ENCODE measurements at places on chromosomes 3 and 15.

DNA sequence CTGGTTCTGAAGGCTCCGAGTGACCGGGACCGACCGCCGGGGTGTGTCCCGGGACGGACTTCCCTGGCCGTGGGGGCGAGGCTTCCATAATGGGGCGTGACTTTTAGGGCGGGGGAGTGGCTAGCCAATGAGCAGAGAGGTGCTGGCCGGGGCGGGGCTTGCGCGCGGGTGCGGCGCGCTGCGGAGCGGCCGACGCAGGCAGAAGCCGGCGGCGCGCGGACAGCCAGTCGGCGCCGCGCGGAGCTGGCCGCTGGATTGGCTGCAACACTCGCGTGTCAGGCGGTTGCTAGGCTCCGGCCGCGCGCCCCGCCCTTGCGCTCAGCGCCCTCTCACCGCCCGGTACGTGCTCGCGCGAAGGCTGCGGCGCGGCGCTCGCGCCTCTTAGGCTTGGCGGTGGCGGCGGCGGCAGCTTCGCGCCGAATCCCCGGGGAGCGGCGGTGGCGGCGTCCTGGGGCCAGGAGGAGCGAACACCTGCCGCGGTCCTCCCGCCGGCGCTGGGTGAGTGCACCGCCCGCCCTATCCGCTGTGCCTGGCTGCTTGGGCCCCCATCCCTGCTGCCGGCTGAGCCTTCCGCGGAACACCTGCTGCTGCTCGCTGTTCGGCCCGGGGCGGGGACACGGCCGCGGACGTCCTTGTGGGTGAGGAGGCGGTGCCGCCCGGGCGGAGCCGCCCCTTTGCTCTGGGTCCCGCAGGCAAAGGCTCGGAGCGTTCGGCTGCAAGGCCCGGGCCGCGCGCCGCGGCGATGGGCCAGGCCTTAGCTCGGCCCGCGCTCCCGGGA, at the start of gene DAG1:
Gene DAG1 (plus strand): TSS at position 332 of the 778 bp plus-strand sequence. CDS start 40,268 bp downstream, outside the sequence.
- DNase-seq: peak; percentile 95

- DNase-seq: no peak
Measured at GRCh38 chr3:180447136-180447535, 154.8 kb upstream of the TTC14 start.

DNA sequence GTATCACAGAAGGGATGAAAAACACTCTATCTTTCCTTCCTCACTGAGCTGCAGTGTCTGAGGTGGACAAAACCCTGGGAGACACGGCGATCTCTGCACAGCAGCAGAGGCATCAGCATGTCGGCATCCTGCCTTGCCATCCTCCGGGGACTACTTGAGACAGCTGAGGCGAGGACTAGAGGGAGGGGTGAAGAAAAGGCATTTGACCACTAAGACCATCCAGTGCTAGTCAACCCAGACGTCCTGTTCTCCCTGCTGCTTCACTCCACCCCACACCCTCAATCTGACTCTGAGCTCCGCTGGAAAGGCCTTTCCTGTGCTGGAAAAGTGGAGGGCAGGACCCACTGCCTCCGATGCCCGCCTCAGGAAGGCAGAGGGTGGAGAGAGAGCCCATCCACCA, 67.3 kb downstream of the VGLL4 start:
- no peak for DNase-seq

- DNase-seq: no peak
Measured at GRCh38 chr15:38683382-38684242, 119.0 kb upstream of the RASGRP1 start.

DNA sequence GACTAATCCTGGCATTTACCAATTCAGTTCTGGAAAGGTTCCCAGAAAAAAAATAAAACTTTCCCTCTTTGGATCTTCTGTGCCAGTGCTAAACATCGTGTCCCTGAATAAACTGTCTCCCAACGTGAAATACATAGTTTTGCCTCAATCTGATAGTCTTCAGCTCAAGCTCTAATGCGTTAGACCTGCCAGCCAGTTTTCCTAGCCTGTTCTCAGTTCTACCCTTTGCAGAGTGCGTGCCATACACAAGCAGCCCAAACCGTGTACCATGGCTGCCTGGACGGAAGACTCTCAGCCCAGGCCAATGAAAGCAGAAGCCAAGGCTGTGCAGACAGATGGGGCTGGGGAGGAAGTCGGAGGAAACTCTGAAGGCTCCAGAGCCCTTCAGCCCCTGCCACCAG, 11.4 kb upstream of the OCA2 start:
- no peak for DNase-seq

- no peak for DNase-seq
Measured at GRCh38 chr3:98232489-98232888, 31.6 kb upstream of the OR5H6 start.

GRCh38 chr3:72698154-72698917, 149.9 kb downstream of the SHQ1 start:
- DNase-seq: no peak
